Activated CD4-positive, alpha-beta T cell treated with anti-CD3 and anti-CD28 coated beads for 1 hour (primary cell): ENCODE measurements at places on chromosomes 11 and 22.

DNA sequence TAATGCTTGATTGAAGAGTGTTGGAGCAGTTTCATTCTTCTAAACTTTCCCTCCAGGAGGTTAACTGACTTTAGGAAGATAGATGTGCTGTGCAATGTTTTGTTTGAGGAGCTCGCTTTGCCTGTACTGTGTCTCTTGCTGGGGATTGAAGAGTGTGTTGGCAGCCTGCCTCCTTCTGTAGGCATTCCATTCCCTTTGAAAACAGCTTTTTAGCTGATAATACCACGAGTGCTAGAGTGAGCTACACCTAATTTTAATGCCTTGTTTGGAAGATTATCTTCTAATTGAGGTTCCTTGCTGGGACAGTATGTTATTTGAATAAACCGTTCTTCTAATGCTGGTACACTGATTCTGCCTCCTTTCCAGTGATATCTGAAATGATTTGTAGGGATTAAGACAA, 7.2 kb downstream of the DDX10 start:
- DNase-seq, result no peak

DNA sequence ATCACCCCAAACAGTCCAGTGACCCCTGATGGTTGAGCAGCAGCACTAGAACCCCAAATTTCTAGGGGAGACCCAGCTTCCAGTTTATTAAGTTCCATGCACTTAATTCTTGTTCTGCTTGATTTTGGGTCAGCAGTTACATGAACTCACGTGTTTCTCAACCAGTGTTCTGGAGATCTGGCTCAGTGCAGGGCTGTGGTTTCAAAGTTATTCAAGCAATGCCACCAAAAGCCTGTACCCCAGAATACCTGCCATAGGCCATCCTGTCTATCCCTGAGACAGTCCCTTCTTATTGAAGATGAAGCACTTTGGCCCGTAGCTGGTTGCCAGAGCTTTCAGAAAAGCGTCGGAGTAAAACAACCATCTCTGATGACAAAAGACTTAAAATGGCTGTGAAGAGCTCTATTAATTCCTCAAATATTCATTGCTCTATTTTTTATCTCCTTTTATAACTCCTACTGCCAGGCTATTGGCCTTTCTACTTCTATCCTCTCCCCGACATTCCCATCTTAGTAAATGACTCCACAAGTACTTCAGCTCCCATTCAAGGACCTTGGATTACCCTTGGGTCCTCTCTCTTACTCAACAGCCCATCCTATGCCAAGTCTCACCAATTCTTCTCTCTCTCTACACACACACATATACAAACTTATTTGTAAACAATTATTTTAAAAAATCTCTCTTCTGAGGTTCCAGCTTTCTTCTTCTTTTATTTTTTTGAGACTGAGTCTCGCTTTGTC, 18.0 kb upstream of the VPREB1 start:
- DNase-seq, result no peak

DNA sequence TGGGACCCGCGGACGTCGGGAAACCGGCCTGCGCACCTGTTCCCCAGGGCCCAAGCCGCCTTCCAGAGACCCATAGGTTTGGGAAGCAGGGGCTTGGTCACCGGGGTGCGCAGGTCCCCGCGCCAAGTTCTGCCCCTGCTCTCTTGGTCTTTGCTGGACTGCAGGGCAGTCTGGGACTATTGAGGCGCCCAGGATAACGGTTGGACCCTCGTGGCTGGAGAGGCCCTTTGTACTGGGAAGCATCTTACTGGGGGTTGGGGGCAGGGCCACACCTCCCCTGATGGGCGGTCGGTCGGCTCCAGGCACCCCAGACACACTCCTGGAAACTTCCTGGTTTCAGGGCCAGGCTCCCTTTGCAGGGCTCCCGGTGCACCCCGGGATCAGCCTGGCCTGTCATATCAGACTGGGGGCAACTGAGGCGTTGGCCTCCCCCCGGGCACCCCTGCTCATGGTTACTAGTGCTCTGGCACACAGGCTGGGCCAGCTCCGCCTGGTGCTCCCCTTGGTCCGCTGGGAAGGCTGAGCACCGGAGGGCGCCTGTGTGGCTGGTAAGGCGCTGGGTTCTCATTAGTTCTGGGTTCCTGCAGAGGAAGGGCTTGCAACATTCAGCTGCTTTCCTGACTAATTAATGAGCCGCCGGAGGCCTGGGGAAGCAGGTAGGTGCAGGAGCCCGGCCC, 1250.5 kb downstream of the BRD1 start:
- DNase-seq, result no peak

DNA sequence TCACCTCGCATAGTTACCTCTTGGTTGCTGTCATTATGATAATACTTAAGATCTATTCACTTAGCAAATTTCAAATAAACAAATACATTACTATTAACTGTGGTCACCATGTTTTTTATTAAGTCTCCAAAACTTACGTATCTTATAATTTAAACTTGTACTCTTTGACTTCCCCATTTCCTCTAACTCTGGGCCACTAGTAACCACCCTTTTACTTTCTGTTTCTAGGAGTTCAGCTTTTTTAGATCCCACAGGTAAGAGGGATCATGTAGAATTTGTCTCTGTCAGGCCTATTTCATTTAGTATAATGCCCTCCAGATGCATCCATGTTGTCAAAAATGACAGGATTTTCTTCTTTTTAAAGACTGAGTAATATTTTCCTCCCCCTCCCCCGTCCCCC, 212.4 kb upstream of the C11orf87 start:
- DNase-seq, result no peak

GRCh38 chr11:95498722-95499425, 267.9 kb upstream of the SESN3 start:
- DNase-seq, result no peak

DNA sequence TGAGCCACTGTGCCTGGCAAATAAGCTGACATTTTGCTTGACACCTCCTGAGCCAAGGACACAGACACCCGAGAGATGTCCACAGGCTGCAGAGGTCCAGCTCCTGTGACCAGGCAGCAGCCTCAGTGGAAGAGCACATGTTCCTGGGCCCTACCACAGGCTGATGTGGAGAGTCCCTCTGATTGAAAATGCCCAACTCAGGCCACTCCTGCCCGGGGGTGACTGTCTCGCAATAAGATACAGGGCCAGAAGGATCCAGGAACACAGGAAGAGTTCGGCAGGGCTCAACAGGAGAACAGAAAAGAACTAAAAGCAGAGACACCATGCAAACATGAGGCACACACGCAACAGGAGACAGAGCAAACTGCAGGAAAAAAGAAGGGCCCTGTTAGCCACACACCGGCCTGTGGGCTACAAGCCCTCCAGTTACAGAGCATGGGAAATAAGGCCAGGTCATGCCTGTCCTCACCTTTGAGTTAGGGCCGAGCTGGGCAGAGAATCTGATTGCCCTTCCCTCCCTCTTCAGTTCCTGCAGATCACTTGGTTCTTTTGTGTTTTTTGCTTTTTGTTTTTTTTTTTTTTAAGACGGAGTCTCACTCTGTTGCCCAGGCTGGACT, 28.3 kb upstream of the MALAT1 start:
- no peak for DNase-seq

DNA sequence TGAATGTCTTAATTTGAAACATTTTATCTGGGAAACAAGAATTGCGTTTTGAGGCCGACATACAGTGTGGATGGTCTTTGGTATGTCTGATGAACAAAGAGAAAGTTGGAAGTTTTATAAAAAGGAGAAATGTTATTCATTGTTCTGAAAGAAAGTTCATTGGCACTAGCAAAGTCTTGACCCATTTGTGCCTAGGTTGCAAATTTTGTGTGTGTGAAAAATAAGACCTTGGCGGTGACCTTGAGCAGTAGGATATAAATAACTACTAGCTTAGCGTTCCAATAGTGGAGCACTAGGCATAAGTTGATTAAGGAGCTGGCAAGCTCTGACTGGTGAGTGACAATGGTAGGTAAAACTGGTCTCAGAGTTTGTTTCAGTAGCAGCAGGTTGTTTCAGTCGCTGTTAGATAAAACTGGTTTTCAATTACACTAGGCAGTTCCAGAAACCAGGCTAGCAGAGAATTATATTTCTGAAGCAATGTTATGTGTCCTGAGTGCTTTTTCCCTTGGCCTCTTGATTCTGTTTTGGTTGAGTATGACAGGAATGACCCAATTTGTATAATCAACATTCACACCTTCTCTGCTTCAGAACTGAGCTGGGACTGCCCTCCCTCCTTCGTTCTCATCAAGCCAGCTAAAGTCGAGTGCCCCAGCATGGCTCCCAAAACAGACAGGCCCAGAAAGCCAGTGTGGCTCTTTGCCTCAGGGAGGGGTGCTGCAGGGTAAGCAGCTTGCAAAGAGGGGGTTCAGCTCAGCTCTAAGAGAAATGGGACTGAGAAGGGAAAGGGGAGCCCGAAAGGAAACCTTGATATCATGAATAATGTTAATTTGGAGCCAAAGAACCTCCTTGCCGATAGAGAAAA, 85.7 kb downstream of the NTM start:
- DNase-seq, result no peak

DNA sequence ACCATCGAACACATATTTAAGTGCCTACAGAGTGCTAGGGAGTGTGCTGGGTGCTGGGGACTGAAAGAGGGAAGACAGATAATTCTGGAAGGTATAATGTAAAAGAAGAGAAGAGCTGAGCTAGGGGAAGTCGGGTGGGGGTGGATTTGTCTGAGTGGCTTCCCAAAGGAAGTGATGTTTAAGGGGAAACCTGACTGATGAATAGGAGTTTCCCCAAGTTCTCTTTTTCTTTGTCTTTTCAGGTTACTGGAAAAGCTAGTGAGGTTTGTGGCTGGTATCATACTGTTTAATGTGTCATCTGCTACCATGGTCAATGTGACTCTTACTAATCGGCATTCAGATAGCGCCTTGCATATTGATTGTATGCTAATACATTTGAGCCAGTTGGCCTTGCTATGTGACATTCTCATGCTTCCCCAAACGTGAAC, 151.6 kb upstream of the MTMR2 start:
- no peak for DNase-seq
